Mesenteric fat pad (tissue), 1 donor: ENCODE measurements at places on chromosomes 3 and 15.

- no peak for DNase-seq
Measured at GRCh38 chr3:110928016-110928662, 143.5 kb upstream of the NECTIN3 start.

GRCh38 chr3:65995515-65995914, 43.2 kb downstream of the MAGI1 start:
- no peak for DNase-seq

GRCh38 chr3:169286992-169287391, 376.5 kb downstream of the MECOM start:
- no peak for DNase-seq

GRCh38 chr15:94174399-94174802, 57.0 kb upstream of the MCTP2 start:
- DNase-seq, result no peak

DNA sequence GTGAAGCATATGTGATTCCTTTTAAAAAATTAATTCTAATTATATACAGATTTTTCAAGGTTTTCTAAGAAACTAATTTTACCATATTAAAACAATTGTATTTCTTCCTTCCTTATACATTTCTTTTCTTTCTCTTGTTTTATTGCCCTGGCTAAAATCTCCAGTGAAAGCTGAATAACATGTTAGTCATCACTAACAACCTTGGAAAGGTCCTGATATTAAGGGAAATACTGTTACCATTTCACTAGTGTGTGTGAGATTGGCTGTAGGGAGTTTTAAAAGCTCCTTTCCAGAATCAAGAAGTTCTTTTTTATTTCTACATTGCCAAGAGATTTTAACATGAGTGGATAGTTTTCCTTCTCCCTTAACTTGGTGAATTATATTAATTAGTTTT, 229.7 kb upstream of the EIF1B start:
- no peak for DNase-seq

DNA sequence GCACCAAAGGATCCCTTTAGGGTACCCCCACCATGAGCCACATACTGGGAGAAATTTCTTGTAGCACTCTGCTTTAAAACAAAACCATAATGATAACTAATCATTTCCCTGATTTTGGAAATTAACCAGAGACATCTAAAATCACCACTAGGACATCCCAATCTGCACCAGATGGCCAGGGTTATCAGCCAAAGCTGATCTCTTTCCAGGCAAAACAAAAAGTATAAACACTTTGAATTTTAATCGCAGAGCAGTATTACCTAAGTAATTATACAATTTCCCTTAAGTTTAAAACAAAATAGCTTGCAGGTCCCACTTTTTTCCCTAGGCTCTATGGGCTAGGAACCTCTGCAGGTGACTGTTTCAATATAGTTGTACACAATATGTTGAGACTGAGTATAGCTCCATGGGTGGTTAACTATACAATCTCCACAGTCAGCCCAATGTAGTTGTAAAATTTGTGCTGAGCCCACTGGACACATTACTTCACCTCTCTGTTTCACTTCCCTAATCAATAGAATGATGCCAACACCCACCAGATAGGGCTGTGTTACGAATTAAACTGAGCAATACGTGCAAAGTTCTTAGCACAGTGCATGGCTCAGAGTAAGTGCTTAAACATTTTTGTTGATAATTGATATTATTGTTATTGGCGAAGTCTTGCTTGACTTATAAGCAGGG, 629 bp upstream of the NOX5 start:
- DNase-seq, result no peak

DNA sequence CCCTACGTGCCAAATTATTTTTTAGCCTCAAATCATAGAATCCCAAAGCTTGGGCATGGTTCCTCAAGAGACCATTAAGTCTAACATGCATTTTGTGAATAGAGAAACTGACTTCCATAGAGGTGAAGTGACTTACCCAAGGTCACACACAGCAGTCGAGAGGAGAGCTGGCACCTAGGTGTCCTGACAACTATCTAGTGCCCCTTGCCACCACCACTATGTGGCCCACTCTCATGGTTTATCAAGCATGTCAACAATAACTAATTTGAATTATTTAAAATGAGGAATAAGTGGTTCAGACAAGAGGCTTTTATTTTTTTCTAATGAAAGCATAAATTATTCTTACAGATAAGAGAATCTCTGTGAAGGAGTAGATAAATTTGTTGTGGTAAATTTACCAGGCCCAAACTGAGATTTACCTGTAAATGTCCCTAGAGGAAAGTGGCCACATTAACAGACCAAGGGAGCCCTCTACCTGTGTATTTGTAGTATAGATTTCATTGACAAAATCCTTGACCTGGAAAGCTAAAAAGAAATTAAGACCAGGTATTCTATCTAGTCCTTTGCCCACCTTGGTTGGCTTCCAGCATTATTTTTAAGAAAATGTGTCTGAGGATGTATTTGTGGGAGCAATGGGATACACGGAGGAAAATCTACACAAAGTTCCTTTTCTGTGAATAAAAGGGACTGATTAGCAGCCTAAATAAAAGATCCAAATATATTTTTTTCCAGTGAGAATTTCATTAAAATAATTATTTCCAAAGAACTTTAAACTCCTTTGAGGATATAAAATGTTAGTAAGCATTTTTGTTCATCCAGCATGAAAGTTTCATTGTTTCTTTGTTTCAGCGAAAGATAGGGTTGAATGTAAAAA, 49.1 kb downstream of the IQCH start:
- DNase-seq, result no peak

DNA sequence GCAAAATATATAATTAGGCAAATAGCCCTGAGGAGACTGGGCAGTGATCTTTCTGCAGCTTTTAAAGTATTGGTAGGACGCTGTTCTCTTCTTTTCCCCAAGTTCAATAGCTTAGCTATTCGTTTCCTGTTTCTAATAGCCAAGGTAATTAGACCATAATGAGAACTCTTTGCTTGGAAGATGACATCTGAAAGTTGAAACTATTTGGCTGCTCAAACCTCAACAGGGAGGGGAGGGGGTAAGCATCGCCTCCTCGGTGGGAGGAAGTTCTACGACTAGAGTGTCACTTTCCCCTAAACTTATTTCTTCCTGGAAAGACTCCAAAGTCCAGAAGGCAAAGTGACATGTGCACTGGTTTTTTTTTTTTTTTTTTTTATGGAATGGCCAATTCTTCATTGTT, 22.8 kb upstream of the ALDH1A3 start:
- DNase-seq, result no peak

- DNase-seq, result no peak
Measured at GRCh38 chr3:88810455-88810854, 297.0 kb upstream of the EPHA3 start.

- no peak for DNase-seq
Measured at GRCh38 chr15:78205856-78206255, 28.5 kb downstream of the ACSBG1 start.

DNA sequence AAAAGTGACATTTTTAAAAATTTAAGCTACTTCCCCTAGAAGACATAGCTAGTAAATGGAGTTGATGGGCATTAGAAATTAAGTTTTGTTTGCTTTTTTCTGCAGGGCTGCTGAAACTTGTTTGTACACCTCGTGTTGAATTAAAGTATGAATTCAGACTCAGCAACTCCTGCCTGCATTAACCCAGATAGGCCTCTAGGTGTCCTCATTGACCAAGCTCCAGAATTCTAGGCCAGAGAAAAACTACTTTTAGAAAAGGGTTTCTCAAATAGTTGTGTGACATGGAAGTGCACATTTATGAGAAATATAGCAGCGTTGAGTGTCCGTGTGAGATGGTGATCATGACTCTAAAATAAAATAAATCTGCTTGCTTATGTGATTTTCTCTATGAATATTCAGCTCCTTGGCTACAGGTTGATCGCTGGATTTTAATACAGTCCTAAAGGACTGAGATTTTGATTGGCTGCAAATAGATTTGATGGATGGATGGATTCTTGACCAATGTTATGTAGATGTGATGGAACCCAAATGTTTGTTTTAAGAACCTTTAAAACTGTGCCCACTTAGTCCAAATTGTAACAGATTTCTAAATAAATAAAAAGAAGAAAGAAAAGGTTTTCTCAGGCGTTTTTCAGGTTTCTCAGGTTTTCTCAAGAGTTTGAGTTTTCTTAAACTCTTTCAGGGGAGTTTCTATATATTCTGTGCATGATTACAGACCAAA, 39.4 kb upstream of the LMOD3 start:
- no peak for DNase-seq

DNA sequence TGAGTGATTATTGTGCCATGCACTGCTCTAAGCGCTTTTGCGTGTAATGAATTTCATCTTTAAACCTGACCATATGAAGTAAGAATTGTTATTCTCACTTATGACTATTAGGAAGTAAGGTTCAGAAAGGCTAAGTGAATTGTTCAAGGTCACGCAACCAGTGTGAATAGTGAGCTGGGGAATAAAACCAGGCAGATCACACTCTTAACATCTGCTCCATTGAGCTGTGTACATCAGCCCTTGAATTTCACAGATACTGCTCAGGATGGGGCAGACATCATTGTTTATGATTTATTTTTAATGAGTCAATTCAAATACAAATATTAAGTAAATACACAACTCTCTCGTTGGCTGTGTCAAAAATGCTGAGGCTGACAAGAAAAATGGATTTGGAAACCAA, 184.5 kb downstream of the FNDC3B start:
- no peak for DNase-seq

- no peak for DNase-seq
Measured at GRCh38 chr15:94417501-94418293, 186.3 kb downstream of the MCTP2 start.

- DNase-seq, result no peak
Measured at GRCh38 chr3:168620854-168621253, 525.1 kb upstream of the GOLIM4 start.

GRCh38 chr3:61537366-61537765, 24.0 kb upstream of the PTPRG start:
- no peak for DNase-seq

DNA sequence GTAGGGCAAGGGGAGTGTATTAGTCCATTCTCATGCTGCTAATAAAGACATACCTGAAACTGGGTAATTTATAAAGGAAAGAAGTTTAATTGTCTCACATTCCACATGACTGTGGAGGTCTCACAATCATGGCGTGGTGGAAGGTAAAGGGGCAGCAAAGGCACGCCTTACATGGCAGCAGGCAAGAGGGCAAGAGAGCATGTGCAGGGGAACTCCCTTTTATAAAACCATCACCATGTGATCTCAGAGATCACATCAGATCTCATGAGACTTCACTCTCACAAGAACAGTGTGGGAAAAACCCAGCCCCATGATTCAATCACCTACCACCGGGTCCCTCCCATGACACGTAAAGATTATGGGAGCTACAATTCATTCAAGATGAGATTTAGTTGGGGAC, 41.4 kb downstream of the SUMF1 start:
- no peak for DNase-seq

- DNase-seq, result peak; percentile 65
Measured at GRCh38 chr15:41967506-41968206, 4.7 kb downstream of the EHD4 start.

- DNase-seq, result no peak
Measured at GRCh38 chr15:49084285-49084570, 38.0 kb upstream of the SECISBP2L start.

GRCh38 chr15:58213587-58214338, 75.6 kb downstream of the AQP9 start:
- no peak for DNase-seq

- no peak for DNase-seq
Measured at GRCh38 chr3:12338595-12339546, 50.0 kb downstream of the PPARG start.

DNA sequence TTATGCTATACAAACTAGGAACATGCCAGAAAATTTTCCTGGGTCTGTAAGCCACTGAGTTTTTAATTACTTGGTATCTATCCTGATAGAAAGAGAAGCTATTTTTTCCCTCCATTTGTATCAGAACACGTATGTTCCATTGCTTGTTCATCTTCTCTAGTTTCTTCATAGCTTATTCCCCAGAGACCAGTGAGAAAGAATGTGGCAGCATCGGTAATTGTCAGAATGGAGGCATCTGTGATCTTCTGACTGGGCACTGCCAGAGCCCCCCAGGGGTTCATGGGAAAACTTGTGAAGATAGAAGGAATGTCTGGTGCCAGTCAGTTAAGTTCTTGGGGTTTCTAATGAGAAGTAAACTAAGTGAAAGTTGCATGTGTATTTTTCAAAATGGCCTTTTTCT, 720.2 kb upstream of the GOLIM4 start:
- DNase-seq, result no peak

DNA sequence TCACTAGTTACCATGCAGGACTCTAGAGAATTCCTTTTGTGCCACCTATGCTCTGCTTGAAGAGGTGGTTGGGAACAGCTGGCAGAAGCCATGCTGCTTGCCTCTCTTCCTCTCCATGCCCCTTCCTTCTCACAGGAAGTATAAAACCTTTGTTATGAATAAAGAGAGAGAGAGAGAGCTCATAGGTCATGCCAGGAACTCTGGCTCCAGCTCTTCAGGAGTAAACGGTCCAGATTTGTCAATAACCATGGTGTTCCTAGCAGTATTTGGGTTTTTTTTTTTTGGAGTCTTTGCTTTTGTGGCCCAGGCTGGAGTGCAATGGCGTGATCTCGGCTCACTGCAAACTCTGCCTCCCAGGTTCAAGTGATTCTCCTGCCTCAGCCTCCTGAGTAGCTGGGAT, 97.7 kb upstream of the SLC4A7 start:
- DNase-seq, result peak; percentile 1

DNA sequence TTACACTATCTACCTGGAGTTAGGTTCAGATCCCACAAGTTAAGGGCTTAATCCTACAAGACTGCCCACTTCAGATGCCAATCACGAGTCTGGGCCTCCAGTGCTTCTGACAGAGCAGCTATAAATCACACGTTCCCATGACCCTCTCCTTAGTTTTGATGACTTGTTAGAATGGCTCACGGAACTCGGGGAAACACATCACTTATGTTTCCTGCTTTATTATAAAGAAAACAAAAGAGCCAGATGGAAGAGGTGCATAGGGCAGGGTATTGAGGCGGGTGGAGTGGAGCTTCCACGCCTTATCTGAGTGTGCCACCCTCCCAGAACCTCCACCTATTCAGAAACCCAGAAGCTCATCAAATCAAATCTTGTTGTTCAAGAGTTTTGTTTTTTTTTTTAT, 170.8 kb downstream of the MOBP start:
- DNase-seq, result no peak

DNA sequence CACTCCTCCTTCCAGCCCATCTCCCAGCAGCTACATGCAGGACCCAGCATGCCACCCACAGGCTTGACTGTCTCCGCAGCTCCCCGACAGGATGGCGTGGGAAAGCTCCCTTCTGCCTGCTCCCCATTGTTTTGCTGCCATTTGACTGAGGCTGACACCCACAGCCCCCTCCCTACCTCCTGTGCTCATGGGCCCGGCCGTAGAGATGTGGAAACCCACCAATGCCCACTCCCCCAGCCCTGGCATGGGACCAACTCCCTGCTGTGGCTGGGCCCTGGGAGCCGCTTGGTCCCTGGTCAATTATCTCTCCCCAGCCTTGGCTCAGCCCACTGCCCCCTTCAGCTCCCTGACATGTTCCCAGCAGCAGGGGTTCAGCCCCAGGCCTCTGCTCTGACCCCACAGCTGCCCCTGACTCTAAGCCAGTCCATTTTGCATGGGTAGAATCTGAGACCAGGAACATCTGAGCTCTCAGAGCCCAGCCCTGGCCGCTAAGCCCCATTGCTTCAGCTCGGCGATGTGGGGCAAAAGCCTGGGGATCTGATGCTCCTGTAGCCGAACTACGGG, 8.2 kb downstream of the C3orf22 start:
- DNase-seq, result peak; percentile 75
